GM06990 (cell line): ENCODE measurements at places on chromosomes 5 and 9.

DNA sequence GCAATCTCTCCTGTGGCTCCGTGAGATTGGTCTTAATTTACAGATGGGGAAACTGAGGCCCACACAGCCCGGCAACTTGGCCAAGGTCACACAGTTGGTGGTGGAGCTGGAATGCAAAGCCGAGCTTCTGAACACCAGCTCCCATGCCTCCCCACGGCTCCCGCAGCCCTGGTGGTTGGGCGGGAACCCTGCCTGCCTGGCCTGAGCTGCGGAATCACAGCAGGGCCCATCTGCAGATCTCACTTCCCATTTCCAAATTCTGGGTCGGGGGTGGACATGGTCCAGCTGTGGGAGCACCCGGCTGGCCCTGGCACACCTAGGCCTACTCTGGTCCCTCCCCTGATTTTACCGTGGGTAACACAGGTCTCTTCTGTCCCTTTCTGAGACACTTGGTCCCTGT, 35.3 kb upstream of the PHYKPL start:
- no peak for DNase-seq

- no peak for DNase-seq
Observed at GRCh38 chr5:74816875-74817274, 49.3 kb downstream of the FAM169A start.

DNA sequence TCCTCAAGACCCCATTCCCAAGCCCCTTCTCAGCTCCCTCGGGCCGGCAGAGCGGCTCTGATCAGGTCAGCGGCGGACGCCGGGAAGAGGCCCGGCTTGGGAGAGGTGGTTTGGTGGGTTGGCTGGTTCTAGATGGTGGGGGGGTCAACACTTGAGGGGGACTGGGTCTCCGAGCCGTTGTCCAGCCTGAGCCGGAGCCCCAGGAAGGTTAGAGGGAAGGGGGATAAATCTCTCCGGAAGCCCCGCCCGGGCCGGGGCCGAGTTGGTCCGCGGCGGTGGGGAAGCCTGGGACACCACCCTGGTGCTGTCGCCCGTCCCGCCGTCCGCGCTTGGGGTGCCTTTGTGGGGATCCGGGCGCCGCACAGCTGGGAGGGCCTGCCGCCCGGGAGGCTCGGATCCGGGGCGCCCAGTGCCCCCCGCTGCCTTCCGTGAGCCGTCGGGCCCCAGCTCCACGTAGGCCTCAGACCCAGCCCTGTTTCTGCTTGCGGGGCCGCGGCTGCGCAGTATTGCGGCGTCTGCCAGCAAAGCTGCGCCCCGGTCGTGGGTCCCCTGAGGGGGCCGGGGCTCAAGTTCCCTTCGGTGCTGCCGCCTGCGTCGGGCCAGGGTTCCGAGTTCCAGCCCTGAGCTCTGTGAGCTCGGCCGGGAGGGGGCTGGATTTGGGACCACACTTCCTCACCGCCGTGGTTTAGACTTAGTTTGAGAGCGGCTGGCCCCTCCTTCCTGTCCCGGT, 542 bp upstream of the TRIM52 start:
- DNase-seq = peak; percentile 86

DNA sequence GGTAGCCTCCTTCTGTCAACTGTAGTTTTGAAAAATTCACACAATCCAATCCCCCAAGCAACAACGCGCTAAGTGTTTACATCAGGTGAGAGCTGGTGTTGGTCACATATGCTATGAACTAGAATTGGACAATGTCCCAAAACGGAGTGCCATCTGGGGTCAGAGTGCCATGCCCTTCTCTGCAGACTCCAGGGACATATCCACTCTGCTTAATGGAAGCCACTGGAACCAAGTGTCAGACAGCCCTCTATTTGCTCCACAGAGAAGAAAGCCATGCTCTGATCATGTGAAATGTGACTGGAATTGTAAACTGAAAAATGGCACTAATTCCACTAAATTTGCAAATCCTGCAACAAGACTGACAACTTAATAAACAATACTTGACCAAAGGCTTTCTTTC, 12.2 kb downstream of the ABCA1 start:
- DNase-seq = no peak

DNA sequence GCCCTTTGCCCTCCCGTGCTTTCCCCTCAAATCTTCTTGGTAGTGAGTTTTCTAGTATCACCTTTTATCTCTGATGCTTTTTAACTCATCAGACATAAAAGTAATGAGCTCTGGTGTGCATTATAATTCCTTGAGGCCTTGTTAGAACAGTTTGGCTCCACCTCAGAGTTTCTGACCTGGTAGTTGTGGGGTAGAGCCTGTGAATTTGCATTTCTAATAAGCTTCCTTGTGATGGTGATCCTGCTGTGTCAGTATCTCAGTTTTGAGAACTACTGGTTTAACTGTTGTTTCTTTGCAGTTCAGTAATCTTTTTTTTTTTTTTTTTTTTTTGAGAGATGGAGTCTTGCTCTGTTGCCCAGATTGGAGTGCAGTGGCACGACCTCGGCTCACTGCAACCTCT, 31.1 kb downstream of the UBE2D2 start:
- no peak for DNase-seq
